ENCODE measurements at places on chromosomes 1 and 21.

GRCh38 chr1:204464701-204465100 lies 29.9 kb downstream of the PIK3C2B start:
- DNase-seq: no peak

DNA sequence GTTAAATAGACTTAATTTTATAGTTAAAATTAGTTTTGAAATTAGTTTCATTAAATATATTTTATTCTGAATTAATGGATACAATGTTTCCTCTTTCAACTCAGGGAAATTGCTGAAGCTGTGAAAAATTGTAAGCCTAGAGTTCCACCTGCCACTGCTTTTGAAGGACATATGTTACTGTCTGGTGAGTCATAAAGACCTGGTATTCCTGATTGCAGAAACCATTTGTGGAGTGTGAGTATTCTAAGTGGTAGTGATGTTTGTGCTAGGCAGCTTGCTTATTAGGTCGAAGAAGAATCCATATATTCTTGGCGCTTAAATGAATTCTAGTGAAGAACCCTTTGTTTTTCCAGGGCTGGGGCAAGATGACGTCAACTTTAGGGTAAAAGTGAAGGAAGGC lies 34.0 kb downstream of the MTR start:
- DNase-seq: no peak

DNA sequence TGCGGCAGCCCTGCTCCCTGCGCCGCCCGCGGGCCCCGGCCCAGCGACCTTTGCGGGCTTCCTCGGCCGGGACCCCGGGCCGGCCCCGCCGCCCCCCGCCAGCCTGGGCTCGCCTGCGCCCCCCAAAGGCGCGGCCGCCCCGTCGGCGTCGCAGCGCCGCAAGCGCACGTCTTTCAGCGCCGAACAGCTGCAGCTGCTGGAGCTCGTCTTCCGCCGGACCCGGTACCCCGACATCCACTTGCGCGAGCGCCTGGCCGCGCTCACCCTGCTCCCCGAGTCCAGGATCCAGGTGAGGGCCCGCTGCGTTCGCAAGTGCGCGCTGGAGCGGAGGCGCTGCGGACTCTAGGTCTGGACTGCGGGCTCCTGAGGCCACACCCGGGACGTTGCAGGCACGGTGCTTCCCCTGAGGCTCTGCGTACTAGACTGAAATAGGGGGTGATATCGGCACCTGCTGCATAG lies 351 bp downstream of the MIXL1 start:
- no peak for DNase-seq

DNA sequence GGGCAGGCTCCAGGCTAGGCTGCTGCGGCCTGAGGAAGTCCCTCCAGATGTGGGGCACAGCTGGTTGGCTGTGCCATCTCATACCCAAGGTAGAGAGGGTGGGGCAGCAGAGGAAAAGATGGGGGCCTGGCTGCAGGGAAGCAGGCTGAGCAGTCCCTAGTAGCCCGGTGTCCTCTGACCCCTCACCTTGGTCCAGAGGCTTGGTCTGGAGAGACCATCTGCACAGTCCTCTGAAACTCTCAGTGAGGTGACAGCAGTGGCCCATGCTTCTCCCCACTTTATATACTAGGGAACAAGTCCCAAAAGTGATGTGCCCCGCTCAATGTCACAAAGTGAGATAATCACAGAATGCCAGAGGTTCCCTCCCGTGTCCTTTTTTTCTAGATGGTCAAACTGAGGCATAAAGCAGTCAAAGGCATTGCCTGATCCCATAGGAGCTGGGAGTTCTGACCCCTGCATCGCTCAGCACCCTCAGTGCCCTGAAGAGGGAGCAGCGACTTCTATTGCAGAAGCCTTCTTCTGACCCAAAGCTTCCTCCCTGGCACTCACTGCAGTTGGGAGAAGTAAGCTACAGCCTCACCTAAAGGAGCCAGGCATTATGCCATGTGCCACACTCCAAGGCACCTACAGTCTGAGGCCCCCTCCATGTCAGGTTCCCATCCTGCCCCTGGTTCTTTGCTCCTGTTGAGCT lies 45.5 kb downstream of the TRABD2B start:
- no peak for DNase-seq

GRCh38 chr1:207861442-207862177 lies 49.3 kb downstream of the CD34 start:
- DNase-seq: no peak

DNA sequence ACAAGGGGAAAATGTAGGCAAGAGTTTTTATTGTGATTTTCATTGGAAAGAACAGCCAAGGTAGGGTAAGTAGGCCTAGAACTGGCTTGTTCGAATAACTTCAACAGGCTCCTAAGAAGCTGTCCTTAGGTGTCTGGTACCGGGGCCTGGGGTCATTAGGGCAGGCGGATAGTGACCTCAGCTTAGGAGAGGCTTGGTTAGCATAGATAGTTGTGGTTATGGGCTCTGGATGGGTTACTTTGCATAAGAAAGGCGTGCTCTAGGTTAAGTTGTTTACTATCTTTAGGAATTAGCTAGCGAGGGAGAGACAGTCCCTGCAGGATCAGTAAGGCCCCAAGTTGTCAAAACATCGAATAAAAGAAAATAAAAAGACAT lies 20.7 kb upstream of the HPCAL4 start:
- no peak for DNase-seq
